ENCODE measurements at places on chromosomes 11 and 22.
A peak's percentile ranks its signal among the peaks of the same experiment; 100 is the strongest.

- peak; percentile 77 for DNase-seq
Measured at GRCh38 chr11:42524534-42525227, 787.1 kb upstream of the API5 start.

- DNase-seq = peak; percentile 7
Measured at GRCh38 chr11:88035271-88035670, 140.0 kb downstream of the RAB38 start.

DNA sequence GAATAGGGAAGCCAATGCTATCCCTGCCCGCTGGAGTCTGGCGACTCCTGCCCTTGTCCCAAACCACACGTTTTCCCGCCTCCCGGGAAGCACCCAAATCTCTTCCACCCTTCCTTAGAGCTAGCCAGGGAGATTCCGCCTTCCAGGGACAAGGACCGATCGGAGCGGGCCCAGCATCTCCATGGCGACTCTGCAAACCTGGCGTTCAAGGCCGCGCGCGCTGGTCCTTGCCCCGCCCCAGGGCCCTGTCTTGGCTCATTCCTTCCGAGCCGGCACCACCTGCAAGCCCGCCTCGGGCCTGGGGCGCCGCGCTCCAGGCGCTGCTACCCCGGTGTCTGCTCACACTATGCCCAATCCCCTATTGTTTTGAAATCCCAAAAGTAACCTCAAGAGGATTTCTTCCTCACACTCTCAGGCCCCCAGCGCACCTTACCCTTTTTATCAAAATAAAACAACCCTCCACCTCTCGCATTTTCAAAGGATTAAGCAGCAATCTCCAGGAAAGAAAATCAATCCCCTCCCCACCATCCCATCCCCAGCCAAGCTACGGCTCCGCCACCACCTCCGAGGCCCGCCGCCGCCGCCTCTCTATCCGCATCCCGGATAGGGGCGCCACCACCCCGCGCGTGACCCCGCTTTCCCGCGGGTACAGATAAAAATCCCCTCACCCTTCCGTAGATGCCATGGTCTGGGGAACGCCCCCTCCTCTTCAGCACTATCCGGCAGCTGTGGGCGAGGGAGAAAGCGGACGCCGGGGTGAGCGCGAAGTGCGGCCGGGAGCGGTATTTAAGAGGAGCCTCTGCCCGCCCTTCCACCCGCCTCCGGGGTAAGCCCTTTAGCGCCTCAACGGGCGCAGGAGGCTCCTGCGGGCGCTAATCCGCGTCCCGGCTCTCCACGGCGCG, 825 bp downstream of the SLC1A2 start:
- DNase-seq = peak; percentile 20

DNA sequence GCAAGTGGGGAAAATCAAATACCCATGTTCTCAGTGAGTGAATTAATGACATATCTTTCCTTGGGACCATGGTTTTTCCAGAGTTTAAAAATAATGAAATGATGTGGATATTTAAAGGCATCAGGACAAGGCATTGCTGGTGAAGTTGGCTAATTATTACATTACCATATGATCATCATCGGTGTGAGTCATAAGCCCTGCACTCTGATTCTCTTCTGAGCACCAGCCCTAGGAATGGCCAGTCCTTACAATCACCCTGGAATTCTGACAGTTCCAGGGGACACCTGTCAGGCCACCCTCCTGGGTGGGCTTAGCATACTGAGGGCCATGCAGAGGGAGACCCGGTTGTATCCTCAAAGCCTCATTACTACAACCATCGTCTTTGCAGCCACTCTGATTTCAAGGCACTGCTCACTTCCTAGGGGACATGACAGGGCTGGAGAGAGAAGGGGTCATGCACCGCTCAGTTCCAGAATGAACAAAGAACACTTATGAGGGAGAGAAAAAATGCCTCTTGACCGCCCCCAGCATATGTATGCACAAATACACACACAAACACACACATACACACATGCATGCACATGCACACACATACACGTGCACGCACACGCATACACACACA, 365.0 kb downstream of the MIAT start:
- DNase-seq = peak; percentile 27

DNA sequence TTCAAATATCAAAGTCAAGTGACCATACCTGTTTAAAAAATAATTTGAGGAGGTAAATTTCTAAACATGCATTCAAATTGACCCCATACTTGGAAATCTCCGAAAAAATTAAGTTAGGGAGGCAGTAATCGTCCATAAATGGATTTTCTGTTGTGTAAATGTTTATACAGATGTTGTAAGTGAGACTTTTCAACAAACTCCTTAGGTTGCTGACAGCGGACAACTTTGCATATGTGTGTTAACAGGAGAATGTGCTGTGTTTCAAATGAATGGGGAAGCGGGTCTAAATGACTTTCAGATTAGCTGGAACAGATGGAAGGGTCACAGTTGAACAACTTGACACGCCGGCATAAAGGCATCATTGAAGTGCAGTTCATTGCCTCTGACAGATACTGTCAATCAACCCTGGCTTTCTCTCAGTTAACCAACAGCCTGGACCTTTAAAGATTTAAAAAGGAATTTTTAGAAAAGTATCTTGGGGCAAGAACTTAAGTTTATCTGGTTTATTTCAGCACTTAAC, 98.2 kb upstream of the DBX1 start:
- no peak for DNase-seq

DNA sequence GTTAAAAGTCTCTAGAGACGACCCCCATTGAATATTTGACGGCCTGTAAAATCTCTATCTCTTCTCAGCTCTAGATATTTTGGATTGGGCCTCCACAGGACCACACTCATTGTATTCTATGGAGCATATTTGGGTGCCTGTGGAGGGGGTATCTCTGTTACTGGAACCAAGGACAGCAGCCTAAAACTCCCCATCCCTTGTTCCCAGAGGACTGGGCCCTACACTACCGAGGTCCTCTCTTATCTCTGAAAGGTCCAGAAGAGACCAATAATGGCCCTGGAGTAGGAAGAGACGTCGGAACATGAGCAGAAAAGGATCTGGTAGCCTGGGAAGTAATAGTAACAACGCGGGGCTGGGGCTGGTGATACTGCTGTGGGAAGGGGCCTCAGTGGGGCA, 542 bp downstream of the HPS4 start:
- DNase-seq = no peak

GRCh38 chr11:12604557-12605153, 69.6 kb upstream of the TEAD1 start:
- DNase-seq = peak; percentile 58

DNA sequence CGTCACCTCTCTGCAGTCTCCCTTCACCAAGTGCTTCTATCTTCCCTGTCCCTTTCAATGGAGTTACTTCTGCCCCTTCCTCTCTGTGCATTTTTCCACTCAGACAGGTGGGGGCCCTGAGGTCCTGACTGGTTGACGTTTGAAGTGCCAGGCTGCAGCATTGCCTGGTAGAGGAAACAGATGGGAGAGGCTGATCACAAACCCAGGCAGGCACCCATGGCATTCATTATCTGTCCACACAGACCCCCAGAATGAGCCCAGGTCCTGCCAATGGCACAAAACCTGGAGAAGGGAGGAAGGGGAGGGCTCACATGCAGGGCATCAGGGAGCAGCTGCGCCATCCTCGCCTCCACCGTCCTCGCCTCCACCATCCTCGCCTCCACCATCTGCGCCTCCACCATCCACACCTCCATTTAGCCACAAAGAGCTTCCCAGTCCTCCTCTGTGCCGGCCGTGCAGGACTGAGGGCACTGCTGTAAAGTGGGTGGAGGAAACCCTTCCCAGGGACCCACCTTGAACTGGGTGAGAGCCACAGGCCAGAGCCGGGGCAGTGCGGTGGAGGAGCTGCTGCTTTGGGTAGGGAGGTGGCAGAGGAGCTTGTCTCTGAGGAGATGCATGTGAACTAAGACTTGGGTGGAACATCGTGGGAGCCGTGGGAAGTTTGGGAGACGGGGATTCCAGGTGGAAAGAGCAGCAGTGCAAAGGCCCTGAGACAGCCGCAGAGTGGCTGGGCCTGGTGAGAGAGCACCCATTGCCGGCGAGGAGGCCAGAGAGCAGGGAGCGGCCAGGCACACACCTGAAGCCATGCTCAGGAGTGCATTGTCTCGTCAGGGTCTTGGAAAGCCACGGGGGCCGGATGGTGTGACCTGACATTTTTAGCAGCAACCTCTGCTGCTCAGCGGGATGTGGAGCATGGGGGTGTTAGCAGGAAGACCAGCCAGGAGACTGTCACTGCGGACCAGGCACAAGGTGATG, 145.1 kb downstream of the TBC1D22A start:
- DNase-seq = no peak

DNA sequence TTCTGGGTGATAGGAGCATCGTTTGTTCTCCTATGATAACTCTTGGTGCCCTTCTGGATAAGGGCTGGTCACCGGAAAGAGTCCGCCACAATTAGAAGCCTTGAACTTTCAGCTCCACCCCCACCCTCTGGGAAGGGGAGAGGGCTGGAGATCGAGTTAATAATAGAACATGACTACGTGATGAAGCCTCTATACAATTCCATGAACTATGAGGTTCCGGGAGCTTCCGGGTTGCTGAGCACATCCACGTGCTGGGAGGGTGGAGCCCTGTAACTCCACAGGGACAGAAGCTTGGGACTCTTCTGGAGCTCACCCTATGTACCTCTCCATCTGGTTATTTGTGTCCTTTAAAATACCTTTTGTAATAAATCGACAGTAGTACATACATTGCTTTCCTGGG, 40.3 kb downstream of the ARHGAP42 start:
- DNase-seq = no peak

GRCh38 chr11:37533830-37534229, 935.8 kb upstream of the RAG2 start:
- no peak for DNase-seq

GRCh38 chr11:65559535-65559934, 1.4 kb upstream of the LTBP3 start:
- no peak for DNase-seq

DNA sequence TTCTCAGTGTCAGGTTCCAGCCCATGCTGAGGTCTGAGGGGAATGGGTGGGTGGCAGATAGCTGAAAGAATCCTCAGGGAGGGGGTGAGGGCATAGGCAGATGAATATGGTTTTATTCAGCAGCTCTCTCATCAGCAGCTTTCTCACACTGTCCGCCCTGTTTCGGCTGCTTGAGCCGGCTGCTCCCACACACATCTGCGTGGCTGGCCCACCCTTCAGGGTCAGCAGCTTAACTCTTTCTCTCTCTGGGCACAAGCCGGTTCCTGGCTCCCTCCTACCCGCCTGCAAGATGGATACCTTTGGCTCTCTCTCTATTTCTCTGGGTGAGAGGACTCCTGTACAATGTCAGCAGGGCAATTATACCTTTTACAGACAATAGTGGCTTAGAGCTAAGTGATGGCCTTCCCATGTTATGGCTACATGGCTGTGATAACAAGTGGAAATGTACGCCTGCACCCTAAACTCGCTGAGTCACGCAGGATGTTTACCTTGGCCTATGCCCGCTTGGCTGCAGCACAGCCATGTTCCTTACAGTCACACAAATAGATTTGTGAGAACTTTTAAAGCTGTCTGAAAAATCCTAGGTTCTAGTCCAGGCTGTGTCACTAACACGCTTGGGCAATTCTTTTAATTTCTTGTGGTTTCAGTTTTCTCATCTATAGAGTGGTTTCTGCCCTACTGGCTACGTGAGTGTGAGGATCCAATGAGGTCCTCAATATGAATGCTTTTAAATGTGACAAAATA, 4.1 kb downstream of the MMP20 start:
- no peak for DNase-seq

GRCh38 chr11:33723238-33723881, 12.9 kb downstream of the CD59 start:
- DNase-seq = peak; percentile 91

DNA sequence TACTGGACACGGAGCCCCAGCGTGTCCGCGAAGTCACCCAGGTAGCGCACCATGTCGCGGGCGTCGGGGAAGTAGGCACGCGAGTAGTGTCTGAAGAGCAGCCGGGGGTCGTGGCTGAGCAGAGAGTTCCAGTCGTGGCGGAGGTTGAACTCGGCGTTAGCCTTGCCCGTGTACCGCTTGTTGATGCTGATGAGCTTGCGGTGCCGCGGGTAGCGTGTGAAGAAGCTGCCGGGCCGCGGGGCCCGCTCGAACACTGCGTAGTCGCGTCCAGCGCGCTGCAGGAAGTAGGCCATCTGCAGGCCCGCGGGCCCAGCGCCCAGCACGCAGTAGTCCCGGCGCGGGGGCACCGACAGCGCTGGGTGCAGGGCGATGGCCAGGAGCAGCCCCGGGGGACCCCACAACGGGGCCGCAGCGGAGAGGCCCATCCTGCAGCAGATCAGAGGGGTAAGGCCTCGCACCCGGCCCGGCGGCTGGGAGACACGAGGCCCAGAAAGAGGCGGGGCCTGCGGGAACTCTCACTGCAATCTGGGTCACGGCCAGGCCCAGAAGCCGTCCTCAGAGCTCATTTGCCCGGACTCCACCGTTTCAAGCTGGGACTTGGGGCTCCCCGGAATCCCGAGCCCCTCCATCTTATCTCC, 723 bp downstream of the FOXRED2 start:
- DNase-seq = no peak

DNA sequence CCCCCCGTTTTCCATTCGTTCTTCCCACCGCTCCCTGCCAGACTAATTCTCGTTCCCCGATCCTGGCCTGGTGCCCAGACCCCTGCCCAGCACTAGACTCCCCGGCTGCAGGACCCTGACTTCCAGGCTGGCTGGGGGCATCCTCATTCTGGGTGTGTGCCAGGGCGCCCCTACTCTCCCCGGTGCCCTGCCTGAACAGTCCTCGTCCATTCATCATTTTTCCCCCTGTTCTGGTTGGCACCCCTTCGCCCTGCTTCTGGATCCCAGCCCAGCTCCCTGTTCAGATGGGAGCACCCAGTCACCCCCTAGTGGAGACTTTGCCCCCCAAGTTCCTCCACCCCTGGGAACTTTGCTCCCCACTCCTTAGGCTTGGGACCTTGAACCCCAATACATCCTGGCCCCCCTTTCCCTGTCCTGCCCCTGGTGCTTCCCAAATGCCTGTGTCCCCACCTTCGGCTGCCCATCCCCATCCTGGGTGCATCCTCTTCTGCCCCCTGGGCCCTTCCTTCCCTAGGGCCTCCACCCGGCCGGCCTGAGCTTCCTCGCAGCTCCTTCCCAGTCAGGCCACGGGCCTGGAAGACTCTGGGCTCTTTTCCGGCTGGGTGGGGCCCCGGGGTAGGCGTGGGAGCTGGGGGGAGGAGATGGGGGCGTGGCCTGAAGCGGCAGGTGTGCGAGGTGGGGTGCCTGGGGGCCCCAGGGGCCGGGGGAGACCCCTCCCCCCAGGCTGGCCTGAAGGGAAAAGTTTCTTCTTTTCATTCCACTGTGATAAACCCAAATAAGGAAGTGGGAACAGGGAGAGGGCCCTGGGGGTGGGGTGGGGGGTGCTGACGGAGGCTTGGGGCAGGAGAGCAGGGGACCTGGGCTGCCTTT, 908 bp downstream of the PLCB3 start:
- DNase-seq = peak; percentile 24

- DNase-seq = peak; percentile 50
Measured at GRCh38 chr11:57340039-57340615, 2.0 kb downstream of the P2RX3 start.
